ENCODE measurements at places on chromosomes 3 and 15. TPM values are rescaled to one million over a fixed set of nuclear protein-coding genes. Genes with fewer than 3 reads are reported as not detected.

- no peak for DNase-seq
These were observed 96.5 kb downstream of the CCNL1 start for GRCh38 chr3:157063469-157063868.

CCR2 gene
- total RNA-seq: not detected

GRCh38 chr15:97678656-97679055, 281.8 kb upstream of the ARRDC4 start:
- DNase-seq: no peak

DNA sequence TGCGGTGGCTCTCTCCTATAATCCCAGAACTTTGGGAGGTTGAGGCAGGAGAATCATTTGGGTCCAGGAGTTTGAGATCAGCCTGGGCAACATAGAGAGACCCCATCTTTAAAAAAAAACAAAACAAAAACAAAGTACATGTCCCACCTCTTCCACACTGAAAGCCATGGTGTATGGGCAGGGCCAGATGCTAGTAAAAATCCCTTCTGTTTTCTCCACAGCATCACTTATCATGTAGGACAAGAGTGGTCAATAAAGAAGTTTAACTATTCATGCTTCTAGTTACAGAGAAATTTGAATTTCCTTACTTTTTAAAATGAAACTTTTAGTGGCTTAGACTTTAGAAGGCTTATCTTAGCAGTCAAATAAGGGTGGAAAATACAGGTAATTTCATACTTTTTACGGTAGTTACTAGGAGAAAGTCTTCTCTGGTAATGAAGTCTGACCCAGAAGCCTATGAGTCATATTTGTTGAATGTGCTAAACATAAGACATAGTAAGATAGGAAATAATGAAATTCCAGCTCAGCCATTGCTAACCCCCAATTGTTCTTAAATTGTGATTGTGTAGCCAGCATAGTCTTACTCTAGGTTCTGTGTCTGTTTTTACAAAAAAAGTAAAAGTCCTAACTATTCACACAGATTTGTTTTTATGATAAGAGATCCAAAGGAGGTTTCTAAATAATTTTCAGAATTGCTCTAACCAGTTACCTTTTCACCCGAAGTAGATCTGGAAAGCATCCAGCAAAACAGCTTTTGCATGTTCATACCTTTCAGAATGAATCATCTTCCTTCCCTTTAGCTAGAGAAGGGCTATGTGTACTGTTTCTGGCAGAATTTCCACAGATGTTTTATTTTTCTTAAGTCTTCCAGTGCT, 16.4 kb upstream of the ZNF609 start:
- no peak for DNase-seq

DNA sequence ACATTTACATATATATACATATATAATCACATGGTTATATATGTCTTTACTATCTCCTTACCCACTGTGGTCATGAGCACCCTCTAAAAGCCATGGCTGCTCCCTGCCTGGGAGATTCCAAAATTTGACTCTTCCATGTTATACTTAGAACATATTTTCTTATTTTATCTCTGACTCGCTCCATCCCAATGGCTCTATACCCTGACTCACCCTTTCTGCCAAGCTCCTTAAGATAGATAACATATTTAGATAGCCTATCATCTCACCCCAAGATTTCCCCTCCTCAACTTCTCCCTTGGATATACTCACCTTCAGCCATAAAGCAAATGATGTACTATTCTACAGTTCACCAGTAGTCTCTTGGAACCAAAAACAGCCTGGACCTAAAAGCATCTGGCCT, 65.1 kb downstream of the CD200R1L start:
- DNase-seq: no peak

DNA sequence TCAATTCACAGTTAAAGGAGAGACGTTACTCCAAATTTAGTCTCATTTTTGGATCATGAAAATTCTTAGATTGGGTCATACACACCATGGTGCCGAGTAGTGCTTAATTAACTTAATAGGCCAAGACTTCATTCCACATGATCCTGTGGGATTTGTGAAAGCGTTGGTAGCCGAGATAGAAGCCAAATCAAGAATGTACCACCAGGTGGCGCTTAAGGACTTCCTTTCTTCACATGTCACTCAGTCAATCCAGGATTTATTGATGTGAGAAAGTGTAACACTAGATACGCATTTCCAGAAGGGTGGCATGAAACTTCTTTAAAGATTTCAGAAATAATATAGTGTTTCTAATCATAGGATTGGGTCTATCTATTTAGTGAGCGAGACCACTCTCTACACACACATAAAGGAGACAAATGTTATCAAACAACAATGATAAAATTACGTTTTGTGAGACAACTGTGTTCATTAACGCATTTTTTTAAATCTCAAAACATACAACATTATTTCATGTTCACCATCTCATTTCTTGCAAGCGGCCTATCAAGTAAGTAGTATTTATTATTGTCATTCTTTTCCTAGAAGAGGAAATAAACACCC, 436.1 kb downstream of the CHL1 start:
- DNase-seq: peak; percentile 67

DNA sequence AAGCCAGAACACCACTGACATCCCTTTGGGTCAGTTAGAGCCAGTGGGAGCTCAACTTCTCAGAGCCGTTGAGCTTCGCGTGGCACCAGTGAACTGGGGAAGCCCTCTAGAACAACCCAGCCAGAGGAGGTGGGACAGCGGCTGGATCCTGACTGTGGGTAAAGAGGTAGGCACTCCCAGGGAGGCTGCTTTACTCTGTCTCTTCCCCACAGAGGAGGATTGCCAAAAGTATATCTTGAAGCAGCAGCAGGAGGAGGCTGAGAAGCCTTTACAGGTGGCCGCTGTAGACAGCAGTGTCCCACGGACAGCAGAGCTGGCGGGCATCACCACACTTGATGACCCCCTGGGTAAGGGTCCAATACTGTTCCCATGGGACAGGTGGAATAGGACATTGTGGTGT, 1.2 kb downstream of the MYD88 start:
- DNase-seq: no peak

SPESP1 gene
- not detected for total RNA-seq

- DNase-seq: no peak
These were observed 135.9 kb downstream of the CMSS1 start for GRCh38 chr3:99953596-99953995.

DNA sequence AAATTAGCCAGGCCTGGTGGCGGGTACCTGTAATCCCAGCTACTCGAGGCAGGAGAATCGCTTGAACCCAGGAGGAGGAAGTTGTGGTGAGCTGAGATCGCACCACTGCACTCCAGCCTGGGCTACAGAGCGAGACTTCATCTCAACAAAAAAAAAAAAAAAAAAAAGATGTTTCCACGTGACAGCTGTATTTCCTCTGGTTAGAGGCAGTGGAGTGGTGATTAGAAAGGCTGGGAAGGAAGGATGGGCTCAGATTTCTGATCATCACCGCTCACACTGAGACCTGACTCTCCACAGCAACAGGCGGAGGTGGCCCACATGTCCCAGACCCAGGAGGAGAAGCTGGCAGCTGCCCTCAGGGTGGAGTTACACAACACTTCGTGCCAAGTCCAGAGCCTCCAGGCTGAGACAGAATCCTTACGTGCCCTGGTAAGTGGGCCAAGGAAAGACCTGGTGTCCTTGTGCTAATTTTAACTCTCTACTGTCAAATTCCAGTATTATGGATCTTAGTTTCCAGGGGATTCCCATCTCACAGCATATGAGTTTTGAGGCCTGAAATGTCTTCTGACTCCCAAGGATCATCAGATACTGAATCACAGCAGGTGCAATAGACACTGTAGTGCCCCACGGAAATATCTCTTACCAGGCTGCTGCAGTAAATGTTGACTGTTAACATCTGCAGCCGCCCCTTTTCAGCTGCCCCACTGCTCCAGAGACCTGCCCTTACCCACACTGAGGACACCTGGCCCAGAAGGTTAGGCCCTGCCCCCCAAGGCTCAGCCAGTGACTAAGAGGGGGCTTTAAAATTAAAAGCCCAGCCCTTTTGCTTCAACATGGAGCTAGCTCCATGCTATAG, 66.9 kb downstream of the BFSP2 start:
- peak; percentile 94 for DNase-seq

- DNase-seq: no peak
These were observed 786.7 kb upstream of the EPHA6 start for GRCh38 chr3:96027718-96028117.

DNA sequence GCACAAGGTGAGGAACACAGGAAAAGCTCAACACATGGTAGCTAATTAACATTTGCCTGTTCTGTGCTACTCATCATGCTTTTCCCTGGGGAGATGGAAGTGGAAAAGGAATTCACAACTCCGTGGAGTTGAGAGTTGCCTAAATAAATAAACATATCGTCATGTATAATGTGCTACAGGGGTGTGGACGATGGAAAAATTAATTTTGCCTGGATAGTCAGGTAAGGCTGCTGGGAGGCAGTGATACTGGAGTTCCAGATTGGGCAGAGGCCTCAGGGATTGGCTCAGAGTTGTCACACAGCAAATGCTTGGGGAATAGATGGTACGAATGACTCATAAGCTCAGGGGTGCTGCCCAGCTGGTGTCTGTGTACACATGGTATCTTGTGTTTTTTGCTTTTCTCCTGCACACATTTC, 3.1 kb upstream of the ABHD6 start:
- no peak for DNase-seq

HCLS1 gene
- 241 TPM for total RNA-seq

Measured in OCI-LY7 (cell line).